Hindlimb muscle (tissue), 1 donor: ENCODE measurements at places on chromosomes 3 and 15. TPM values are rescaled to one million over a fixed set of nuclear protein-coding genes. Genes with fewer than 3 reads are reported as not detected.

GRCh38 chr3:66577426-66578203 is 76.8 kb upstream of the LRIG1 start:
- DNase-seq = no peak

DNA sequence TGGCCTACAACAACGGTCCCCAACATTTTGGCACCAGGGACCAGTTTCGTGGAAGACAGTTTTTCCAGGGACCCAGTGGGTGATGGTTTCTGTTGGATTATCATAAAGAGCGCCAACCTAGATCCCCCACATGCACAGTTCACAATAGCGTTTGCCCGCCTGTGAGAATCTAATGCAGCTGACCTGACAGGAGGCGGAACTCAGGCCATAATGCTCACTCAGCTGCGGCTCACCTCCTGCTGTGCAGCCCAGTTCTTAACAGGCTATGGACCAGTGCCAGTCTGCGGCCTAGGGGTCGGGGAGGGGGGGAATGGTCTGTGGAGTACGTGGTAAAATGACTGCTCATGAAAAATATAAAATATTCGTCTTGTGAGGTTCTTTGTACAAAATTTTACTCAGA is 518.5 kb upstream of the CADM2 start:
- no peak for DNase-seq

GRCh38 chr3:12541625-12542024 is 3.7 kb downstream of the MKRN2OS start:
- no peak for DNase-seq

DNA sequence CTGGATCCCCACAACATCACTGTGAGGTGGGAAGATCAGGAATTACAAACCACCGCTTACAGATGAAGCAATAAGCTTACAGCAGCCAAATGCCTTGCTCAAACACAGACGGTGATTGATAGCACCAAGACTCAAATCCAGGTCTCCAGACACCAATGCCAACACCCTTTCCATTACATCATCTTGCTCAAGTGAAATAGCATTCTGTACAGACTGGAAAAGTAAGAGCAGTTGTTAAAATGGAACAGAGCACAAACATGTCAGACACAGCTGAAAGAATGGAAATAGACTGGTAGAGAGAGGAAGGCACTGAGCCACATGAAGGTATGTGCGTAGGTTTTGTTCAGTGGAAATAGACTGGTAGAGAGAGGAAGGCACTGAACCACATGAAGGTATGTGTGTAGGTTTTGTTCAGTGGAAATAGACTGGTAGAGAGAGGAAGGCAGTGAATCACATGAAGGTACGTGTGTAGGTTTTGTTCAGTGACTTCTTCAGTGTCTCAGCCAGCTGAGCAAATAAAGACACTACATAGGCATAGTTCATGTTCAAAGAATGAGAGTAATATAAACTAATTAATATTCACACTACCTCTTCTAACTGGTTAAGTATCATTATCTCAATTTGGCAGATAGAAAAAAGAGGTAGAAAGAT is 15.6 kb downstream of the CLDN1 start:
- DNase-seq = no peak

DNA sequence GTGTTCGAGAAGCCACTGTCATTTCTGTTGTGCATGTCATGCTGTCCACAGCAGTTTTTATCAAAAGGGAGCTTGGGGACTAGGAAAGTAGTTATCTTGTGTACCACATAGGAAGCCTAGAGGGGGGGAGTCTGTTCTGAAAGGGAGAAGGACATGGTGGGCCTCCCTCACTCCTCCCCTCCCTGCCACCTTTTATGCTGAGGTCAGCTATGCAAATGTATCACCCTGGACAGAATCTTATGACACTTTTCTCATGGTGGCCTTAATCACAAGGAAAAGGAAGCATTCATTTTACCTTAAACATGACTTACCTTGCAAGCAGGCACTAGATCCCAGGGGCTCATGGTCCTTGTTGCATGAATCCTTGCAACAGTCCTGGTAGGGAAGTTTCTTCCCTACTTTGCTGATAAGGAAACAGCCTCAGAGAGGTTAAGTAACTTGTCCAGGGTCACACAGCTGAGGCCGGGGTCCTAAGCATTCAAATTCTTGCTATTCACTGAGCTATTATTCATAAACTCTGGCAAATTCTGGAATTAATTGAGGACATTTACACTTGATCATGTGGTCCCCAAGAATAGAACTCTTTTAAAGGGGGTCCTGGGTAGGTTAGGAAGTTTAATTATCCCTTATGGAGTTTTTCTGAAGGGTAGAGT is 81.1 kb upstream of the SLC6A1 start:
- no peak for DNase-seq

DNA sequence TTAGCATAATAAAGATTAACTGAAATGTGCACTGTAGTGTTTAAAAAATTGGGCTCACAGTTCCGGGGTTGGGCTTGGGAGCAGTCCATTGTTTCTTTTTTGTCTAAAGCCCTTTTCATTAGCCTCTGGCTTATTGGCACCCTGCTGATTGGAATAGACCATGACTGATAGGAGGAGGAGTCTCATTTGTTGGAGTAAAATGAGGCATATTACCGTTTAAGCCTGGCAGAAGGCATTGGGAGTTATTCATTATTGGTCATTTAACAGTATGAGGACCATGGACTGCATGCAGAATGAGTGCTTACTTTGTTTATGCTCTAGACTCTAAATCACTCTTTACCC is 139.0 kb upstream of the CGNL1 start:
- DNase-seq = no peak

DNA sequence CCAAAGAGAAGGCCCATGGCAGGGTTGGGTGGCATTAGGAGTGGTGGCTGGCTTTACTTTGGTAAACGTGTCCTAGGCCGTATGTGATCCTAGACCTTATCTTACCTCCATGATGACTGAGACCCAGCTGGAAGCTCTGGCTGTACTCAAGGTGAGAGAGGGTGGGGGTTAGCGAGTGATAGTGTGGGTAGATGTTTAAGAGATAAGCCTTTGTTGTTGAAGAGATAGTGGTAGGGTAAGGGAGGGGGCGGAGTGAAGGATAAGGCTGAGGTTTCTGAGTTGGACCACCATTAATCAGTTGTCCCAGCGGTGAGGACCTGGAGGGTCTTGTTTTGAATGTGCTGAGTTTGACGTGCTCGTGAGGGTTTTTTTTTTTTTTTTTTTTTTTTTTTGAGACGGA is 61.5 kb upstream of the ULK4 start:
- DNase-seq = no peak

DUOXA2 gene
- not detected for polyA plus RNA-seq

CISH gene
- 16.5 TPM for polyA plus RNA-seq

RLBP1 gene
- polyA plus RNA-seq = 0.30 TPM

CDC25A gene
- 4.0 TPM for polyA plus RNA-seq

RTP4 gene
- 0.25 TPM for polyA plus RNA-seq
